ENCODE measurements at places on chromosomes 1 and 21.

- DNase-seq, result no peak
Measured at GRCh38 chr1:118275472-118276115, 90.6 kb upstream of the SPAG17 start.

- DNase-seq, result peak; percentile 88
Measured at GRCh38 chr1:173431304-173432045, 45.7 kb upstream of the PRDX6 start.

GRCh38 chr1:221032637-221033280 is 153.5 kb downstream of the HLX start:
- DNase-seq, result no peak

DNA sequence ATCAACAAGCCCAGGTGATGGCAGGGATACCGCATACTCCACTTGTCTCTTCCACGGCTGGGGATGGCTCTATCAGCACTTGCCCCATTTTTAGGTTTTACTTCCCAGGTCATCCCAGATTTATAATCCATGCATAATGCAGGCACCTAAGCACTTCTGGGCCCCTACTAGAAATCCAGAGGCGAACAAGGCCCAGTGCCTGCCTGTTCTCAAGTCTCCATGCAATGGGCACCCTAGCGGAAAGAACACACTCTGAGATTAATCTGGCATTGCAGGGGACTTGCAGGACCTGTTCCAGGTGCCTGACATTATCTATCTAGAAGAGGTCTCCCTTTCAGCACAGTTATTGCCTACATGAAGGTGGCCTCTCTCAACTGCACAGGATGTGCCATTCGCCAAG is 39.8 kb downstream of the HIVEP3 start:
- no peak for DNase-seq

DNA sequence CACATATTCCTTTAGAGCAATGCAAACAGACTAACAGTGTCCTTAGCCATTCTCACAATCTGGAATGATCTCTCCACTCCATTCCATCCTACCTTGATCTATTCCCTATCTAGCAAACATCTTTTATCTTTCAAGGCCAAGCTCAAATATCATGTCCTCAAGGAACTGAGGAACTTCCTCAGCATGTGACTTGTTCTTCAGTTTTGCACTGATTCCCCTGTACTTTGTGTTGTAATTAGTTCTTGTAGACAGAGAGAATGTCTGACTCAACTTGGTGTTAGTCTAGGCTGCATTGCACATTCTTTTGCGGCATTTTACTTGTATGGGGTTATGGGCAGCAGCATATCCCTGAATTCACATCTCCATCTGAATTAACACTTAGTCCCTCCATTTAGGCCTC is 31.5 kb upstream of the GJA5 start:
- DNase-seq, result no peak

GRCh38 chr21:38486706-38487105 is 11.6 kb downstream of the ERG start:
- DNase-seq, result no peak

GRCh38 chr1:21005466-21006239 is 171.0 kb downstream of the EIF4G3 start:
- no peak for DNase-seq
